ENCODE measurements at places on chromosomes 2 and 18.

GRCh38 chr2:25176541-25177181 lies 8.3 kb upstream of the POMC start:
- DNase-seq, result no peak

GRCh38 chr2:219752726-219753125 lies 125.3 kb downstream of the SLC4A3 start:
- no peak for DNase-seq

DNA sequence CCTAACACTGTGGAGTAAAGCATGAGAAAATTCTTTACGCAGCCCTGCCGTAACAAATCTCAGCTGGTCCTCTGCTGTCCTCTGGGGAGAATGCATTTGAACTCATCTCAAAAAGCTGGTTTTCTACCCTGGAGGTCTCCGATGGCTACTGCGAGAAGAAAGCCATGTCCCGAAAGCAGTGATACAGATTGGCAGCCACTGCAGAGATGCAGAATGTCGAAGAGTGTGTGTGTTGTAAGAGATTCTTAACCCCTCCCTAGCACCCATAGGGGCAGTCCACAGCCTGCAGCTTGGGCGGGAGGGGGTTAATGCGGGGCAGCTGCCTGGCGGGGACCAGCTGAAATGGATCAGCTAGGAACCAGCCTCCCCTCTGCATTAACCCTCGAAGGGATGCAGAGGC lies 235.9 kb downstream of the ZNF516 start:
- no peak for DNase-seq

DNA sequence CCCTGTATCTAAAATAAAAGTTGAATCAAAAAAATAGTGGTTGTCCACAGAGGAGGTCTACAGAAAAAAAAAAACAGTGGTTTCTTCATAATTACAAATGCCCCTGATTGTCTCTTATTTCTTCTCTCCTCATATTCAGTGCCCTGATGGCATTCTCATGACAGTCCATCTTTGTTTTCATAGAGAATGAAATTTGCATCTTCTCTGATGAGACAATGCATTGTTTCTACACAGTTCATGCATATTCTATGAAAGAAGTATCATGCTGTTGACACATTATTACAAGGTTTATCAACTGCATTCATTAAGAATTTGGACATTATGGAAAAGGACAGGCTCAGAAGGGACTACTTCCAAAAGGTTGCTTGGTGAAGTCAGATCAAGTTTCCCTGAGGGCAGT lies 59.5 kb downstream of the LHCGR start:
- no peak for DNase-seq

GRCh38 chr18:47772374-47773248 lies 157.8 kb downstream of the SMAD2 start:
- no peak for DNase-seq

DNA sequence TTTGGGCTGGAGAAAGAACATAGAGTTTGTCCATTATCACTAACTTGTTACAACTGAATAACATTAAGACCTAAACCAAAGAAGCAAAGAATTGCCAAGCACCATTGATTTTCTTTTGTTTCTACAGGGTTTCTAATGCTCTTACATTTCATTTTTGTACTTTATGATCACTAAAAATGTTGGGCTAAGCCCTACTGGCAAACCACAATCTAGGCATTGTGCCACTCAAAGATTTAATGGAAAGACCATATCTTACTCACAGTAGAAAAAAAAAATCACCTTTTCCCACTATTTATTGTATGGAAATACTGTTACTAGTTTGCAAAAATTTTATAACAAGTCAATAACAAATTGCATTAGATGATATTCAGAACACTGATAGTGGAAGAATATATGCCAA lies 447.4 kb upstream of the PKDCC start:
- no peak for DNase-seq

GRCh38 chr18:35672897-35673296 lies 91.4 kb downstream of the GALNT1 start:
- no peak for DNase-seq

DNA sequence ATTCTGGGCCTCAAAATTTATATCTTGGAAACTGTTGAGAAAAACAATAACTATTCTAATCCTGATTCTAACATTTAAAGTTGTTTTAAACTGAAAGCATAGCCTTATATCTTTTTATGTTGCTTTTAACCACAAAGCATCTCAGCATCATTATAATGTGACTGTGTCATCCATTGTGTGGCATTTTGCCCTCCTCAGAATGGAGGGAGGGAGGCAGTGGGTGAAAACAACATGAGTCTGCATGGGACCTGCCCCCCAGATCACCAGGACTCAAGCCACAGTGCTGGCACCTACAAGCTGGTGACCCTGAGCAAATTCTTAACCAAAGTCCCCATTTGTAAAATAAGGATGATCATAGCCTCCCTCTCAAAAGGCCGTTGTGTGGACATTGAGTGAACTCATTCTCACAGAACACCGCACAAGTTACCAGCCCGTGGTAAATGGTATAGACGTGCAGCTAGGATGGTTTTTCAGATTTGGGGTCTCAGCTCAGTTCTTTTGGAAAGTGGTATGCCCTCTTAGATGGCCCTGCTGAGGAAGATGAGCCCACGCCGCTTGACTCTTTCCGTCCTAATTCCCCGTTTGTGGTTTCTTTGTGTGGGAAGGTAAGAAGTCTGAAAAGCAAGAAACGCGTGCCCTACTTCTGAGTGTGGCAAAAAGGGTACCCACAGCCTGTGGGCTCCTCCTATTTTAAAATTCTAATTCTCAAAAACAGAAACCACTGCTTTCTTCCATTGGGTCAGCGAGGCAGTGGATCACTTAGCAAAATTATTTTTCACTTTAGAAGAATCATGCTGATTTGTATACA lies 305.0 kb upstream of the ID2 start:
- no peak for DNase-seq

- no peak for DNase-seq
Measured at GRCh38 chr2:120587279-120587996, 148.2 kb upstream of the GLI2 start.

DNA sequence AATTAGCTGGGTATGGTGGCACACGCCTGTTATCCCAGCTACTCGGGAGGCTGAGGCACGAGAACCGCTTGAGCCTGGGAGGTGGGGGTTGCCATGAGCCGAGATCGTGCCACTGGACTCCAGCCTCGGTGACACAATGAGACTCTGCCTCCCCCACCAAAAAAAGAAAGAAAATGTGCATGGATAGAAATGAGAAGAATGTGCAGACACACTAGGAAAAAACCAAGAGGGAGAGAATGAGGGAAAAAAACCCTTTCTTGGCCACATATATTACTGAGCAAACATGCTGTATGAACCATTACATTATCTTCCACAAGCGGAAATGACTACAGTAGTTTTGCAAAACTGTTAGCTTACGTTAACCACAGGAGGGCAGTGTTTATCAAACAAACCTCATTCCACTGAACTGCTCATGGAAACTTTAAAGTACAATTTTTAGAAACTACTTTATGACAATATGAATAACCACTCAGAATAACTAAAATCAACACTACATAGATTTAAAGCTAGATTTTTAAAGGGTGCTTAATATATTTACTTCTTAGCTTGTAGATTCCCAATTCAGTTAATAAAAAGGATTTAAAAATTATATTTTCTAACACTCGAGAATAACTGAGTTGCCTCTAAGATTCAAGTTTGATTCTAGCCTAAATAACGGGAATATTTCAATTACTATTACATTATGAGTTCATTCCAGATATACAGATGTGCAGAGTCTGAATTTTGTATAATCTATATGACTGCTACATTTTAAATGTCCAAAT lies 26.4 kb downstream of the ASXL2 start:
- peak; percentile 15 for DNase-seq

GRCh38 chr2:175461839-175462238 lies 280.3 kb upstream of the ATP5MC3 start:
- no peak for DNase-seq

- no peak for DNase-seq
Measured at GRCh38 chr2:52312486-52312885, 1280.6 kb upstream of the NRXN1 start.

GRCh38 chr2:162148956-162149355 lies 3.1 kb downstream of the GCG start:
- no peak for DNase-seq

GRCh38 chr2:65057054-65057375 lies 799 bp downstream of the CEP68 start:
- DNase-seq, result no peak

DNA sequence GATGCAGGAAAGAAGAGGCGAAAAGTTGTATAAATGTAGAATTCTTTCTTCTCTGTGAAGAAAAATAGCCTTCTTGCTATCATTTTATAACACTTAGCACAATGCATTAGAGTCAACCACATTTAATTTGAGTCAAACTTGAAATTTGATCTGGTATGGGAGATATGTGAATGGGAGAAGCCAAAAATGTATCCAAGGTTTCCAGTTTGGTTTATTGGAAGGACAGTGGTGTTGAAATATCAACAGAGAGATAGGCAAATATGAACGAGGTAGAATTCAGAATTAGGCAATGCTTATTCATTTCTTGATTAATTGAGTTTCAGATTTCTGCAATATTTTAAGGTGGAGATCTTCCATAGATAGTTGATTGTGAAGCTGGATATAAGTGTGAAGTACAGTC lies 991.9 kb upstream of the CHAC2 start:
- no peak for DNase-seq

- no peak for DNase-seq
Measured at GRCh38 chr2:130807659-130808385, 28.9 kb upstream of the ARHGEF4 start.
